ENCODE measurements at places on chromosomes 13 and 19. TPM values are rescaled to one million over a fixed set of nuclear protein-coding genes. Genes with fewer than 3 reads are reported as not detected.

The TBXA2R gene
- 1.2 TPM for polyA plus RNA-seq

The CUL4A gene
- 57.3 TPM for polyA plus RNA-seq

The ACER1 gene
- polyA plus RNA-seq: 2.8 TPM

The LCP1 gene
- polyA plus RNA-seq: 181 TPM

- no peak overlapping the region for H3K4me3 ChIP-seq
- H3K27ac ChIP-seq: no peak overlapping the region
- no peaks in the 10 kb centered on the region for H3K4me1 ChIP-seq
- no peaks in the 10 kb centered on the region for H3K27me3 ChIP-seq
- no peaks in the 10 kb centered on the region for H3K36me3 ChIP-seq
- no peak for DNase-seq
Observed at GRCh38 chr13:57552437-57552836, 79.1 kb upstream of the PCDH17 start.

DNA sequence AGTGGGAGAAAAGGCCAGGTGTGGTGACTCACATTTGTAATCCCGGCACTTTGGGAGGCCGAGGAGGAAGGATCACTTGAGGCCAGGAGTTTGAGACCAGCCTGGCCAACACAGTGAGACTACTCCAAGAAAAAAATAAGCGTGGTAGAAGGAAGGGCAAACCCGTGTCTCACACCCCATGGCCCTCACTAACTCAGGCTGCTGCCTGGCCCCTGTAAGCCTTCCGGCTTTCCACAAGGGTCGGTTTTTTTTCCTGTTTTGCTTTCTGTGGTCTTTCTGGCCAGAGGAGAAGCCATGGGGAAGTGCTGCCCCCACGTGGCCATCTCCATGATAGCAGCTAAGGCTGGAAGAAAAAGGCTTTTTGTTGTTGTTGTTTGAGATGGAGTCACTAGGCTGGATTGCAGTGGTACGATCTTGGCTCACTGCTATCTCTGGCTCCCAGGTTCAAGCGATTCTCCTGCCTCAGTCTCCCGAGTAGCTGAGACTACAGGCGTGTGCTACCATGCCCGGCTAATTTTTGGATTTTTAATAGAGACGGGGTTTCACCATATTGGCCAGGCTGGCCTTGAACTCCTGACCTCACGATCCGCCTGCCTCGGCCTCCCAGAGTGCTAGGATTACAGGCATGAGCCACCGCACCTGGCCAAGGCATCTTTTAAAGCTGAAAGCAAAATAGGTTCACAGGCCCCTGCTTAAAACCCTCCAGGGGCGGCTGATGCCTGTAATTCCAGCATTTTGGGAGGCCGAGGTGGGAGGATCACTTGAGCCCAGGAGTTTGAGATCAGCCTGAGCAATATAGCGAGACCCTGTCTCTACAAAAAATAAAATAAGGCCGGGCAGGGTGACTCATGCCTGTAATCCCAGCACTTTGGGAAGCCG lies 7.5 kb upstream of the ARHGEF18 start:
- no peak overlapping the region for H3K4me3 ChIP-seq
- H3K36me3 ChIP-seq: no peaks in the 10 kb centered on the region
- peak overlapping the region; percentile 12 for H3K27ac ChIP-seq
- H3K4me1 ChIP-seq: peaks cover 28% of the 10 kb centered on the region
- no peaks in the 10 kb centered on the region for H3K27me3 ChIP-seq

DNA sequence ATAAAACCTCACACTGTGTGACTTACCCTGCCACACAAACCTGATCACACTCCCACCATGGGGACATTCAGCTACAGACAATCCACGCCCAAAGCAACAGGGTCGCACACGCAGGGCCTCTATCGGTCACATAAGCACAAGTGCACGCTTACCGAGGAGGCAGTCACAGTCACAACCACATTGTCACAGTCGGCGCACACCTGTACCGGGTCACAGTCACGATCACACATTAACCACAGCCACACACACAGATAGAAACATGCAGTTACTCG lies 579 bp downstream of the ZNF566 start:
- peak overlapping the region; percentile 94 for H3K4me3 ChIP-seq
- no peaks in the 10 kb centered on the region for H3K36me3 ChIP-seq

DNA sequence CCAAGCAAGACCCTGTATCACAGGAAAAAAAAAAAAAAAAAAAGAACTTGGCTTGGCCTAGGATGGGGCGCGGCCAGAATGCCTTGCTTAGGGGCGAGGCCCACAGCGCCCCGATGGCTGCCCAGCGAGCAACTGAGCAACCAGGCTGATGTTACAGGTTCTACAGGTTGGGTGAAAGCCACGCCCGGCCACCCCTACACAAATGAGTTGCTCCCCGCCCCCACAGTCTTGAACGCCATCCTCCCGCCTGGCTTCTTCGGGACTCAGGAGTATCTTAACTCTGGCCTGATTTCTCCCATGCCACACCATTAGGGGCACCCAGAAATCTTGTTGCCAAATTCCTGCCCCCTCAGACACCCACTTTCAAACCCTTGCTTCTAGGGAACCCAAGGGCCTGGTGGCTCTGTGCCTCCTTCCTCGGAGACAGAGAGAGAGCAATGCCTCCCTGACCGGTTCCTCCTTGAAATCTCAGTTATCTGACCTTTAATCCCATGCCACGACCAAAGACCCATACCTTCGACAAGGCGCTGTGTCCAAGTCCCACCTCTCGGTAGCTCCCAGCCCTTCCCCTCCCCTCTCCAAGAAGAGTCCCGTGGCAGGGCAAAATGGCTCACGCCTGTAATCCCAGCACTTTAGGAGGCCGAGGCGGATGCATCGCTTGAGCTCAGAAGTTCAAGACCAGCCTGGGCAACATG lies 1.1 kb upstream of the CBLC start:
- no peaks in the 10 kb centered on the region for H3K4me1 ChIP-seq
- H3K27me3 ChIP-seq: peaks cover 19% of the 10 kb centered on the region
- no peak overlapping the region for H3K27ac ChIP-seq
- no peak for DNase-seq
- no peak overlapping the region for H3K4me3 ChIP-seq

DNA sequence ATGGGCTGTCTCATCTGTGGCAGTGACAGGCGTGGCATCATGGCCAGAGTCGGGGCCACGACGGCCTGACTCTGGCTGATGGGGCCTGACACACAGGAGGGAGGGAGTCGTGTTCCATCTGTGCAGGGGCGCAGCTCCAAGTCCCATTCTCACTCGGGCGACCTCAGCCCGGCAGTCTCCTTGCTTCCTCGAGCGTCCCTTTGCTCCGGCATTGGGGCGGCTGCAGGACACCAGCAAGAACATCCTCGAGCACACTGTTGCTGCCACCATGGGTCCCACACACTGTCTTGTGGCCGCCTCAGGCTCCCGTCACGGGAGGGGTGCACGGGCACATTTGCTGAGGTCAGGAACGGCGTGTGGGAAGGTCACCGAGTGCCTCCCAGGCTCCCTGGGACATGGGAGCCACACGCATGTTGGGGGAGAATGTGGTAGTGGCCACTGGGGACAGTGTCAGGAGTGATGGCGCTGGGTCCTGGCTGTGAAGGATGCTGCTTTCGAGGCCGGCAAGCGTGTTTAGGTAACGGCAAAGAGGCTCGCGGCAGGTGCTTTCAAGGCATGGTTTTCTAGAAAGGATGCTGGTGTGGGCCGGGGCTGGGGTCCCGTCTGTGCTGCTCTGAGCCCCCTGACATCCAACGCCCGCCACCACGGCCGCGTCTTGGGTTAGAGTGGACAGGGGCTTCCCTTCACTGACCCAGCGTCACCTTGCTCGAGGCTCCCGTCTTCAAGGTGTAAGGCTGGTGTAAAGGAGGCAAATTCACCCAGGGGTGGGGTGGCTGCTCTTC lies 3.4 kb downstream of the IZUMO4 start:
- H3K27ac ChIP-seq: no peak overlapping the region
- DNase-seq: no peak
- peaks cover 18% of the 10 kb centered on the region for H3K4me1 ChIP-seq
- no peaks in the 10 kb centered on the region for H3K27me3 ChIP-seq
- peaks cover 50% of the 10 kb centered on the region for H3K36me3 ChIP-seq

DNA sequence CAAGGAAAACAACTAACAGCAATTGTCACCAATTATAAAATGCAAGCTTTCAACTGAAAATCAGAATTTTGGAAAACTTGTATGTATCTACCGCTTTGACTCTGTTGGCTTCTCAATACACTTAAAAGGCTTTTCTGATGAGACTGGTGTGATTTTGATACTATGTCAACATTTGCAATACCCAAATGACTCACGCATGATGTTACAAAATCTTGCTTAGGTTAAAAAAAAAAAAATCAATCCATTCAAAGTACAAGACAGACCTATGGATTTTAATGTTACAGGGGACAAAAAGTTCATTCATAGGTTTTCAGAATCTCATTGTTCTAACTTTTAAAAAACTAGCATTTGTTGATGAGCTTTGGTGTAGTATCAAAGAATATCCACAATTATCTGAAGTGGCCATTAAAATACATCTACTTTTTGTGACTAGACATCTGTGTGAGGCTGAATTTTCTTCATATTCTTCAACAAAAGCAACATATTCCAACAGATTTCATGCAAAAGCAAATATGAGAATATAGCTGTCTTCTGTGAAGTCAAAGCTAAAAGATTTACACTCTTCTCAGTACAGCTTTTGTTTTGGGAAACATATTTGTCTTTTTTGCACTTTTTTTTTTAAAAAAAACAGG lies 10.7 kb downstream of the ELF1 start:
- H3K4me3 ChIP-seq: no peak overlapping the region
- H3K27ac ChIP-seq: no peak overlapping the region
- peaks cover 4% of the 10 kb centered on the region for H3K36me3 ChIP-seq
- H3K27me3 ChIP-seq: no peaks in the 10 kb centered on the region
- peaks cover 17% of the 10 kb centered on the region for H3K4me1 ChIP-seq

- H3K27ac ChIP-seq: no peak overlapping the region
- DNase-seq: no peak
- no peaks in the 10 kb centered on the region for H3K4me1 ChIP-seq
- no peak overlapping the region for H3K4me3 ChIP-seq
- no peaks in the 10 kb centered on the region for H3K27me3 ChIP-seq
Observed at GRCh38 chr13:36417331-36417730, 15.0 kb upstream of the CCNA1 start.

Measured in thymus (tissue), 14 donors.